ENCODE measurements at places on chromosomes 1 and 21.

DNA sequence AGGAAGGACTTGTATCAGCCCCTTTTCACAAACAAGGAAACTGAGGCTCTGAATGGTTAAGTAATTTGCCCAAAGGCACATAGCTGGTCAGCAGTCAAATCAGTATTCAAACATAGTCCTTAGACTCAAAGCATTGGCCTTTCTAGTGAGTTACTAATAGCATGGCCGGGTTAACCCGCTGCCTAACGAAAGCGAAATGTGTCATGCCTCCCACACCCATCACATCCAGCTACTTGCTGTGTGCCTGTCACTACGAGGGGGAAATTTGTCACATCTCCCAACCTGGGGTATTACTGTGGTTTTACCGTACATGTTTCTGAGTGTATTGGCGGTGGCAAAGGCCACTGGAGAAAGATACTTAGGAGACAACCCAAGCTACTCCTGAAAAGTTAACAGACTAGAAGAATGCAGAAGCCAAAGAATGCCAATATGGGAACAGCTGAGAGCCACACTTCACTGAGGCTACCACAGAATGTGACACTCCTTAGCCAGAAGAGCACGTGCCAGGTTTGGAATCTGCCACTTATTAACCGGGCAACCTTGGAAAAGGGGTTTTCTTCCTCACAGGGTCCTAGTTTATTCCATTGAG is 363.5 kb downstream of the KCNH1 start:
- no peak for DNase-seq

GRCh38 chr1:18112611-18113010 is 5.0 kb downstream of the IGSF21 start:
- DNase-seq, result no peak

DNA sequence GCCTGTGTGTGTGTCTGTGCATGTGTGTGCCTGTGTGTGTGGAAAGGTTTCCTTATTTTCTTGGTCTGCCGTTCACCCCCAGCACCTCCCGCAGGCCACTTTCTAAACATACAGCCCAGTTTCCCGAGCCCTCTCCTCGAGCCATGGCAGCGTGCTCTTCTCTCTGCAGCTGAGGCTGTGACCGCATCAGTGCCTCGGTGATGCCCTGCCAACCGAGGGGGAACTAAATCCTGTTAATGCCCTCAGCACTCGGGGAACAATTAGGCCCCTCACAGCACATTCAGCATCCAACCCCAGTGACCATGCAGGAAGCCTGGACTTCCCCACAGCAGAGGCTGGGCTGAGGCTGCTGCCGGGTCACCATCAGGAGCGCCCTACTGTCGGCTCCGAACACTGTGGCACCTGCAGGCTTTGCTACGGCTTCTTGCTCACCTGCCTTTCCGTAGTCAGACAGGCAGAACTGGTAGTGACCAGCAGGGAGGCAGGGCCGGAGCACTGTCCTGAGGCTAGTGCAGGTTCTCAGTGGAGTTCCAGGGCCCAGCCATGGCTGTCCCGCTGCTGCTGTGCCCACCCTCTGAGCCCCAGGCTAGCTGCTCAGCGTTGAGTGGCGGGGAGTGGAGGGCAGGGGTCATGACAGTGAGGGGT is 8.1 kb downstream of the GPR137B start:
- no peak for DNase-seq

DNA sequence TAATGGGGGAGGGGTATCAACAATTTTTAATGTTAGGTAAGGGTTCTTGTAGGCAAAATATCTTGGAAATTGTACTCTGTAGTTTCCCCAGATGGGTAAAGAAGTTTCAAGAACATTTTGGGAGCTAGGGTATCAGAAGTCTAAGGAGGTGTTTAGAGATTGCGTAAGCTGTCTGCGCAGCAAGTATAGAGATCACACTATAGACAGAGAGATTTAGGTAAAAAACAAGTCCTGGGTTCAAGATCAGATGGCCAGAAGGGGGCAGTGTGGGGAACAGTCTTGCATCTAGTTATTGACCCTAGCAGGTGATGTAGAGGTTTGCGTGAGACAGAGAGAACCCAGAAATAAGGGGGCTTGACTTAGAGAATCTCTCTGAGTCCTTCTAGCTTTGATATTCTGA is 80.8 kb downstream of the S1PR1 start:
- DNase-seq, result no peak

- no peak for DNase-seq
These were observed 78.1 kb downstream of the SIK1 start for GRCh38 chr21:43348801-43349261.

GRCh38 chr1:167206166-167206835 is 14.4 kb upstream of the POU2F1 start:
- no peak for DNase-seq

GRCh38 chr1:183303323-183303645 is 114.9 kb downstream of the NMNAT2 start:
- DNase-seq, result no peak

DNA sequence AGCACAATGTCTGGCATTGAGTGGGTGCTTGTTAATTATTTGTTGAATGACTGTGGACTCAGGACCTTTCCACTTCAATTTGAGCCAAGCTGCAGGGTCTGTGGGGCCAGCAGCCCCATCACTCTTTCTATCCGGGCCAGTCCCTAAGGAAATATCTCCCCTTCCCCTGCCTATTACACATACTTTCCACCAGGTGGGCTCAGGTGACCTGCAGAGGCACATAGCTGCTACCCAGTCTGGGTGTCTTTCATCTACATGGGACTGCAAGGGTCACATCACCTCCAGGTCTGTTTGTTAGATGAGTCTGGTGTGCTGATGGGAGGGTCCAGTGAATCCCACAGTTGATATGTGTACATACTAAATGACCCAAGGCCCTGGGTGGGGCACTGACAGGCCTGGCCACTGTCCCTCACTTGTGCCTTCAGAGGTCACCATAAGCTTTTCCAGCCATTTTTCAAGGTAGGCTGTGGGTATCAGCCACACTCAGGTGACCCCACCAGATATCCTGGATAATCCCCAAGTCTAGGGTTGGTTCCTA is 59.5 kb upstream of the KDM4A start:
- no peak for DNase-seq

- DNase-seq, result no peak
These were observed 17.1 kb upstream of the PTPRF start for GRCh38 chr1:43513471-43514173.

- peak; percentile 58 for DNase-seq
These were observed 173.6 kb downstream of the PTGER3 start for GRCh38 chr1:70874063-70874462.

- DNase-seq, result no peak
These were observed 40.5 kb downstream of the AK5 start for GRCh38 chr1:77322061-77322900.

- no peak for DNase-seq
These were observed 53.9 kb downstream of the PRDM15 start for GRCh38 chr21:41825216-41825615.

GRCh38 chr1:227883073-227883520 is 64.6 kb downstream of the WNT9A start:
- no peak for DNase-seq

DNA sequence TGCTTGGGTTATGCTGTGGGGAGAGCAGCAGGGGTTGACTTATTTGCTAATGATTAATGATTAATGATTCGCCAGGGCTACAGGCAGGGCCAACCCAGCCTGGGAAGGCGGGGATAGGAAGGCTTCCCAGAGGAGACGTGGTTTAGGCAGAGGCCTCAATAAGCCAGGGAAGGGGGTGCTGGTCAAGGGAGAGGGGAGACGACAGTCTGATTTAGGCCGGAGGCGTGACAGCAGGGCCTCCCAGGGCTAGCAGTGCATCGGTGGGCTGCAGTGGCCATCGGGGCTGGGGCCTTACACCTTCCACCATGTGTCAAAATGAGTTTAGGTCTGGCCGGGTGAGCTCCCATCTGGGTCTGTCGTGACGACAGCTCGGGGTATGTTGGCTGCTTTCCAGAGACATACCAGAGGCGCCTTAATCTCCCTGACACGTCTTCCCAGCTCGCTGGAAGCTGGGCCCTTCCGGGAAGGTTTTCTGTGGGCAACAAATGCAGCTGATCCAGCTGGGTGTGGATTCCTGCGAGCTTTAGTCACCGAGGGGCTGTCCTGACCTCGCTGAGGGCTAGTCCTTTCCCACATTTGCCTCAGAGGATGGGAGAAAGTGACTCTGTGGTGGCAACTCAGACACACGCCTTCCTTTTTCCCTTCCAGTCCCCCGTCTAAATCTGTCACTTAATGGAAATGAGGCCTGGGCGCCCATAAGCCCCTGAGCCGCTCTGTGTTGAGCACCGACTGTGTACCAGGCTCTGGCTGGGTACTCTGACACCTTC is 3.7 kb upstream of the SLC1A7 start:
- DNase-seq, result no peak

GRCh38 chr1:151502859-151503780 is 8.1 kb upstream of the CGN start:
- no peak for DNase-seq

DNA sequence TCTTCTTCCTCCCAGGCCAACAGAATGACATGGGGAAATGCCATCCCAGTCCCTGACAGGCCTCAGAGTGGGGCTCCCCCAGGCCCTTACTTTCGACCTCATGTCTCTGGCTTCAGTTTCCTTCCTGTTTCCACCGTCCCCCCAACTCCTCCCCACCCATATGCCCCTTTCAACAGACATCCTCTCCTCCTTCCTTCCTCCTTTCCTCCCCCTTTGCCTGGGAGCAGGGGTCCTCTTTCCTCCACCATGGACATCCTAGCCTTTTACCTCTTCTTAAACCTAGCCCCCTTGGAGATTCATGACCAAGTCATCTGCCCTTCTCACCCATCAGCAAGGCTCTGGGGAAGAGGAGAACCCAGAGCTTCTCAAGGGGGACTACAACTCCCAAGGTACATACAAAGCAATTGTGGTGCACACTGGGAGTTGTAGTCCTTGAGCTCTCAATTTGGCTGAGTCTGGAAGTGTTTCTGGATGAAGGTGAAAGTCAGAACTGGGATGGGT is 4.0 kb downstream of the ZBTB7B start:
- peak; percentile 59 for DNase-seq

- DNase-seq, result no peak
These were observed 316.9 kb upstream of the ADGRL4 start for GRCh38 chr1:79323239-79324025.

- DNase-seq, result peak; percentile 58
These were observed 26.8 kb upstream of the NCAM2 start for GRCh38 chr21:20971296-20971921.

- no peak for DNase-seq
These were observed 9.4 kb downstream of the NCAM2 start for GRCh38 chr21:21007606-21008005.

DNA sequence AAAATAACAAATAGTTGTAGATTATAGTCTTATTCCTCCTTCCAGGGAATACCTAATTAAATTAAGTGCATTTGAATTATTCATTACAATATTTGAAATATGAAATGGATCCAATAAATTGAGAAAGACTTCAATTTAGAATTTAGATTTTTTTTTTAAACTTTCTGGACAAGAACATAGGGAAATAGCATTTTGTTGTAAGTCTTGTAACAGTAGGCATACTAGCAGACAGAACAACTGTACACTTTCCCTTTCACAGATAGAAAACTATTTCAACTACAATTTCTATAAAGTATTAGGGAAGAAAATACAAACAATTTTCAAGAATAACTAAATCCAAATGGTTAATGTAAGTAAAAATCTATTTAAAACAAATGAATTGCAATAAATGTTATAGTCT is 577.5 kb downstream of the USP25 start:
- no peak for DNase-seq

DNA sequence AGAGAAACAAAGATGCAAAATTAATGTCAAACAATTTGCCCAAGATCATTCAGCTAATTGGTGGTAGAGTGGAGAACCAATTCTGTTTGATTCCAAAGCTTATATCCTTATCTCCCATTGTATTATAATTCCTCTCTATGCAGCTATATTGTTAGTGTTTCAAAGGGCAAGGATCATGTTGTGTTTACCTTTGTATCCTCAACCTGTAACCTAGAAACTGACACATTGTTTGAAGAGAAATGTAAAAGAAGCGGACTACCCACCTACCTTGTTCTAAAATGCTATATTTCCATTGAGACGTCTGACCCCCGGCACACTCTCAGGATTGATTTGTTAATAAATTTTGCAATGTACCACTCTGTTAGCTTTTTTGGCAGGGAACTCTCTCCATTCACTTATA is 9.3 kb downstream of the RAVER2 start:
- no peak for DNase-seq

GRCh38 chr1:32048440-32048839 is 24.3 kb upstream of the TMEM39B start:
- no peak for DNase-seq

GRCh38 chr1:11340233-11340632 is 67.2 kb downstream of the UBIAD1 start:
- no peak for DNase-seq

DNA sequence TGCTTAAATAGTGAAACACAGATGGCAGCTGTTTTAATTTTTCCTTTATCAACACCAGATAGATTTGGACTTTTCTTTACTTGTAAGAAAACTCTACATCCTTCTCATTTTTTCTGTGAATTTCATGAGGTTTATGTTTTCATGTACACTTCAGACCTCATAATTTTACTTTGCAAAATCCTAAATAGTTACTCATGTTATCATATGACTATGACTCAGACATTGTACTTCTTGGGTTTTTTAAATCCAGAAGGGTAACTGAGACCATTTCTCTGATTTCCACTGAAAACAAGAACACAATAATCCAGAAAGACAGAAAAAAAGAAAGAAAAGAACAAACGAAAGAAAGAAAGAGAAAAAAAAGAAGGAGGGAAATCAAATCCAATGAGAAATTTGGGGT is 1021.6 kb downstream of the NCAM2 start:
- DNase-seq, result no peak

GRCh38 chr1:41496080-41497055 is 11.9 kb upstream of the EDN2 start:
- DNase-seq, result peak; percentile 68

- no peak for DNase-seq
These were observed 18.0 kb downstream of the CRYBG2 start for GRCh38 chr1:26335774-26336476.

- no peak for DNase-seq
These were observed 31.1 kb upstream of the RGS8 start for GRCh38 chr1:182715531-182715930.

DNA sequence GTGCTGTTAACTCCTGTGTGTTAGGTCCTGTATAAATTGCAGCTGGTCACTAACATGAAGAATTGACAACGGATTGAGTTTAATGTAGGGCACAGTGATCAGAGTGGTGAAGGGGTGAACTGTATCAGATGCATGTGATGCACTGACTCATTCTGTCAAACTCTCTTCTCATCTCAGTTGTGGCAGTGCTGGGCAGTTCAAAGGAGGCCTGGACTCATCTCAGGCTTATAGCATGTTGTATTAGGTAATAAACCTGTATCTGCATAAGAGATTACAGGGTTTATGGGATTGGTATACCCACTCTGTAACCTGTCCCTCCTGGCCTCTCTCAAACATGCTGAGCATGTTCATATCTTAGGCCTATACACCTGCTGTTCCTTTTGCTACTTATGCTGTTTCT is 12.4 kb upstream of the GBP3 start:
- DNase-seq, result no peak
